Neural progenitor cell (in vitro differentiated cells): ENCODE measurements at places on chromosomes 2 and 18. TPM values are rescaled to one million over a fixed set of nuclear protein-coding genes. Genes with fewer than 3 reads are reported as not detected.

SLC25A12 gene
- total RNA-seq, result 1.4 and 2.3 TPM in 2 replicates

DNA sequence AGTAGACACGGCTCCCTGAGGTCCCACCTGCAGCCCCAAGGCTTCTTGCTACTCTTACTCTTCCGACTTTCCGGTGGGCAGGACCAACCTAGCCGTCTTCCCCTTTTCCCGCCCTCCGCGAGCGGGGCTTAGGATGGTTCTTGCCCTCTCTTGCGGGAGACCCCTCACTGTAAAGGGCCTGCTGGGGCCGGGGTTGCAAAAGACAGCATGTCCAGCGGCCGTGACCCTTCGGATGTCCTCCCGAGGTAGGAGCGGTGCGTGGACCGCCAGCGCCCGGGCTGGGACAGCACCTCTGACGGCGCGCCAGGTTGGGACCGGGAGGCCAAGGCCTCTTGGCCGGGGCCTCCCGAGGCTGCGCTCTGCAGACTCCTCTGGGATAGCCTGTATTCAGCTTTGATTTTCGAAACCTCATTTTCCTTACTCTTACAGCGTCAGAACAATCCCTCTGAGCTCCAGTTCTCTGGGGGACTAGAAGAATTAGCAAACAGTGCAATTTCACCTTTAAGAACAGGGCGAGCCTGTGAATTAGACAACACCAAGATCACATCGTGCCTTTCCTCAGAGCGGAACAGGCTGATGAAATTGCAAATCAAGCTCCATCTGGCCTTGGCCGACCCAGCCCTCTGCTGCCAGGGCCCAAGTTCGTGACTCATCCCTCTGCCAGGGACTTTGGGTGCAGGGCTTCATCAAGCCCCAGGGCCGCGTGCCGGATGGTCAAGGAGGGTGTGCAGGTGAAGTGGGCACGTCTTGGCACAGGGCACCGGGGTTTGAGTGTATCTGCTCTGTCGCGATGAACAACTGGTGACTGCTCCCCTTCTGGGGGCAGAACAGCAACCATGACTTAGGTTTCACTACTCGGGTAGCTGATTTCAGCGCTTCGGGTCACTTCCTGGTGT lies 777 bp downstream of the MOCOS start:
- H3K4me1 ChIP-seq, result peaks cover 6% of the 10 kb centered on the region
- no peaks in the 10 kb centered on the region for H3K36me3 ChIP-seq
- peak overlapping the region; percentile 56 for H3K4me3 ChIP-seq
- H3K27ac ChIP-seq, result no peak overlapping the region
- H3K27me3 ChIP-seq, result peaks cover 62% of the 10 kb centered on the region
- DNase-seq, result peak; percentile 23

GRCh38 chr2:112962308-112963175 lies 15.3 kb upstream of the IL36G start:
- H3K27me3 ChIP-seq, result peaks cover 14% of the 10 kb centered on the region
- no peak for DNase-seq
- no peaks in the 10 kb centered on the region for H3K36me3 ChIP-seq
- no peak overlapping the region for H3K4me3 ChIP-seq

- H3K27me3 ChIP-seq, result no peaks in the 10 kb centered on the region
- no peak for DNase-seq
- H3K27ac ChIP-seq, result no peak overlapping the region
- H3K4me3 ChIP-seq, result no peak overlapping the region
Observed at GRCh38 chr2:215971671-215972070, 41.7 kb downstream of the MREG start.

CNTNAP5 gene
- total RNA-seq, result 0.19 TPM in 1 of 2 replicates, not detected in the other

DNA sequence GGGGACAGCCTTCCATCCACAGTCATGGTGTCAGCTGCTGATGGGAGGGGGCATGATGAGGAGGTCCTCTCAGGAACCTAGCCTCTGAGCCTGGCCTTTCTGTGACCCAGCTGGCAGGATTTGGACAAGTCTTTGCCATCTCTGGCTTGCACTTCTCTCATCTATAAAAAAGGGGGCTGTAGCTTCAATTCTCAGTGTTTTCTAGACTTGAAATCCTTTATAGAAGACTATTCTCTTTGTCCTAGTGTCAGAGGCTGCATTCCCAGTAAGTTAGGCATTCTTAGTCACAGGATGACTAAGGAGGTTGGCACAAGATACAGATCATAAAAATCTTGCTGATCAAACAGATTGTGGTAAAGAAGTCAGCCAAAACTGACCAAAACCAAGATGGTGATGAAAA lies 958.5 kb downstream of the CNTNAP5 start:
- H3K36me3 ChIP-seq, result no peaks in the 10 kb centered on the region
- no peak overlapping the region for H3K27ac ChIP-seq
- peaks cover 7% of the 10 kb centered on the region for H3K4me1 ChIP-seq
- no peaks in the 10 kb centered on the region for H3K27me3 ChIP-seq

DNA sequence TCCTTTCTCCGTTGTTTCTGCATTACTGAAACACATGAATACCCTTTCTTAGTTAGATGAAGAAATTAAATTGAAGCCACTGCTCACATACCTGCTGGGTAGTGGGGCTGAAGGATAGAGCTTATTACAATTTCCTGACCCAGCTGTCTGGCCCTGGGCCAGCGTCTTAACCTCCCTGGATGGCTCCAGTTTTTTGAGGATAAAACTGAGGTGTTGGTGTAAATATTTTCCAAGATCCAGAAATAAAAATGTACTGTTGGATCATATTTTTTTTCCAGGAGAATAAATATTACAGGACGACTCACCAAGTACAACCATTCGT lies 3.5 kb downstream of the RNF144A start:
- no peak overlapping the region for H3K4me3 ChIP-seq
- no peak for DNase-seq
- peaks cover 9% of the 10 kb centered on the region for H3K4me1 ChIP-seq
- no peak overlapping the region for H3K27ac ChIP-seq
- H3K36me3 ChIP-seq, result no peaks in the 10 kb centered on the region
- peaks cover 27% of the 10 kb centered on the region for H3K27me3 ChIP-seq

- H3K4me3 ChIP-seq, result no peak overlapping the region
- H3K27me3 ChIP-seq, result peaks cover 25% of the 10 kb centered on the region
- H3K36me3 ChIP-seq, result no peaks in the 10 kb centered on the region
- no peak for DNase-seq
Observed at GRCh38 chr2:181576431-181576830, 80.5 kb downstream of the CERKL start.

- H3K27ac ChIP-seq, result no peak overlapping the region
- no peak overlapping the region for H3K4me3 ChIP-seq
- no peaks in the 10 kb centered on the region for H3K27me3 ChIP-seq
- peaks cover 9% of the 10 kb centered on the region for H3K4me1 ChIP-seq
Observed at GRCh38 chr2:126239320-126239955, 416.5 kb upstream of the GYPC start.

PJVK gene
- total RNA-seq, result 3.0 and 4.4 TPM in 2 replicates
